ENCODE measurements at places on chromosomes 5 and 9.

- no peak for DNase-seq
These were observed 5.1 kb downstream of the LIFR start for GRCh38 chr5:38551030-38552017.

DNA sequence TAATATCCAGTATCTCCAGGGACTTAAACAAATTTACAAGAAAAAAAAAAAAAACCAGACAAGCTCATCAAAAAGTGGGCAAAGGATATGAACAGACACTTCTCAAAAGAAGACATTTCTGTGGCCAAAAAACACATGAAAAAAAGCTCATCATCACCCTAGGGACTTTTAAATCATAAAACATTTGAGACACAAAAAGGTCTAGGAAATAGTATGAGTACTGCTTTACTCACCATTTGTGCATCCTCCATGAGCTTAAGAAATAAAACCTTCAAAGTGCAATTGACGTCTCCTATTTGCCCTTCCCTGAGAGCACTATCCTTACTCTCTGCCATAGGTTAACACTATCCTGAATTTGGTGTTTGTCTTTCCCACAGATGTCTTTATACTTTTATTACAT lies 193.7 kb upstream of the NREP start:
- DNase-seq, result no peak

DNA sequence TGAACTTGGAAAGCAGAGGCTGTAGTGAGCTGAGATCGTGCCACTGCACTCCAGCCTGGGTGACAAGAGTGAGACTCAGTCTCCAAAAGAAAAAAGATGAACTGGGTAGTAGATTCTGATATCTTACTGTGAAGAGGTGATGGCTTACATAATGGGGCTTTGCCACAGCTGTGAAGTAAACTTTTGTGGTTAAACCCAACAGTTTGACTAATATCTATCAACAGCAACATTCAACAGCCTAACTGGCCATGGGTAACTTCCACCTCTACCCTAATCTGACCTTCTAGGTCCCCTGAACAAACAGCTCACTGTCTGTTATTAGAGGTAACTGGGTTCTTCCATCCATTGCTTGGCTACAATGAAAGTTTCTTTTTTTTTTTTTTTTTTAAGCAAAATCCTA lies 52.1 kb downstream of the TLE1 start:
- DNase-seq, result no peak

GRCh38 chr5:24142341-24142740 lies 502.4 kb downstream of the CDH10 start:
- no peak for DNase-seq

GRCh38 chr5:142248853-142249462 lies 75.9 kb downstream of the SPRY4 start:
- no peak for DNase-seq

DNA sequence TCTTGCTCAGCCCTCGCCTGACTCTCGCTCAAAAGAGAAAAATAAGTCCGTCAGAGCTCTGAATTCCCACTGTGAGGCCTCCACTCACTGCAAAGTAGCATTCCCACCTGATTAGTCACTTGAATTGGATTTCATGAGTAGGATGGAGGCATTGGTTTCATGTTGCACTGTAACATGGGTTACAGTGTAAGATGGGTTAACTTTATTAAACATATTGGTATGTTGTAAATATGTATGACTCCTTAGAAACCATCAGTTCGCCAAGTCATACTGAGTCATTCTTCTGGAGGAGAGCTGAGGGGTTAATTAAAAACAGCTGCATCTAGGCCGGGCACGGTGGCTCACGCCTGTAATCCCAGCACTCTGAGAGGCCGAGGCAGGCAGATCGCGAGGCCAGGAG lies 93.8 kb upstream of the BNC2 start:
- DNase-seq, result no peak

DNA sequence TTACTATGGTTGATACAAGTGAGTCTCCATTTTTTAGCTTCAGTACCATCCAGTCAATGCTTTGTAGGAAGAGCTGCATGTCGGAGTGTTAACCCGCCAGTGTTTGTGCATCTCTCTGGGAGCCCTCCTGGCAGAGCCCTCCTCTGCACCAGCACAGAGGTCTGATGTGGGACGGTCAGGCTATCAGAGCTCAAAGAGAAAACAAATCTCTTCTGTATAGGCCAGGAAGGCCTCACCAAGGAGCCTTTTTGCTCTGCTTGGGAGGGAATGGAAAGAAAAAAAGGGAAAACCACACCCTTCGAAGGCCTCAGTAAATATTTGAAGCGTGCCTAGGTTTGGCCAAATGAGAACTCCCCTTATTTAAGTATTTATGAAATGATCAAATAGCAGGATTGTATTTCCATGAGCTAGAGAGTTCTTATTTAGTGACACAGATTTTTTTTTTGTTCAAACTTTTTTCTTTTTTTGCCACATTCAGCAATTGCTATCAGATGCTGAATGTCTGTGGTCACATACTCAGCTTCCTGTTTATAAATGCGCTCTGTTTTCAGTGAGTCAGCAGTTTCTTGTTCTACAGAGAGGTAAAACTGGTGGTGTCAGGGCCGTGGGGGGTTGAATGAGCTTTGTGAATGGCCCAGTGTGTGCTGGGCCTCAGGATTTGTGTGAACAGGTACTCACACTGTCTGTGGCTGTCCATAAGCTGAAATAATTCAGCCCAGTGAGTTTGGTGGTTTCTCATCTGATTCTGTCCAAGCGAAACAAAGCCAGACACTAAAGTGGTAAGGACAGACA lies 226.6 kb downstream of the SNX18 start:
- DNase-seq, result no peak

- DNase-seq, result no peak
These were observed 500.4 kb upstream of the PAPPA start for GRCh38 chr9:115653171-115653606.

GRCh38 chr5:41772785-41773442 lies 97.3 kb downstream of the OXCT1 start:
- no peak for DNase-seq

GRCh38 chr9:100575006-100575405 lies 2.9 kb upstream of the CAVIN4 start:
- DNase-seq, result no peak

- DNase-seq, result no peak
These were observed 4.5 kb upstream of the CNTLN start for GRCh38 chr9:17130291-17130690.

- DNase-seq, result no peak
These were observed 48.2 kb upstream of the ENTREP1 start for GRCh38 chr9:69276775-69277174.

- DNase-seq, result no peak
These were observed 22.9 kb upstream of the HMGCS1 start for GRCh38 chr5:43336159-43336558.

- DNase-seq, result no peak
These were observed 48.3 kb downstream of the WHRN start for GRCh38 chr9:114456929-114457328.

DNA sequence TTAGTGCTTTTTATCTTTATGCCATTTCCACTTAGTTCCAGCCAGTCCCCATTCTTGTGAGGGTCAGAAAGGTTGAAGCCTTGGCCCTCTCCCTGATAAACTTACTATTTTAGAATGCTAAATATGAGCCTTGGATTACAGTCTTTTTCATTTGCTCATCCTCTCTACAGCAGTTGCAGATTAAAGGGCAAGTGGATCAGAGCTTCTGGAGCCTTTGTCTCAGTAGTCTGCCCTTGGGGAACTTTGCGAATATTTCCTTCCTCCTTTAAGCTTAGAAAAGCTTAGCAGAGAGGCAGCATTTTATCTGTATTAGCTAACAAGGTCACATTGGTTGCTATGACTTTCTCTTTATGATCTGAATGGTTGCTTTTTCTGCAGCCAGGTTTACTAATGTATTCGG lies 11.5 kb downstream of the FSD1L start:
- no peak for DNase-seq

- DNase-seq, result no peak
These were observed 58.5 kb downstream of the MACROH2A1 start for GRCh38 chr5:135340568-135340967.

GRCh38 chr5:6581090-6581489 lies 51.8 kb downstream of the NSUN2 start:
- DNase-seq, result no peak

- DNase-seq, result no peak
These were observed 150.4 kb downstream of the SPOCK1 start for GRCh38 chr5:137348759-137349158.

DNA sequence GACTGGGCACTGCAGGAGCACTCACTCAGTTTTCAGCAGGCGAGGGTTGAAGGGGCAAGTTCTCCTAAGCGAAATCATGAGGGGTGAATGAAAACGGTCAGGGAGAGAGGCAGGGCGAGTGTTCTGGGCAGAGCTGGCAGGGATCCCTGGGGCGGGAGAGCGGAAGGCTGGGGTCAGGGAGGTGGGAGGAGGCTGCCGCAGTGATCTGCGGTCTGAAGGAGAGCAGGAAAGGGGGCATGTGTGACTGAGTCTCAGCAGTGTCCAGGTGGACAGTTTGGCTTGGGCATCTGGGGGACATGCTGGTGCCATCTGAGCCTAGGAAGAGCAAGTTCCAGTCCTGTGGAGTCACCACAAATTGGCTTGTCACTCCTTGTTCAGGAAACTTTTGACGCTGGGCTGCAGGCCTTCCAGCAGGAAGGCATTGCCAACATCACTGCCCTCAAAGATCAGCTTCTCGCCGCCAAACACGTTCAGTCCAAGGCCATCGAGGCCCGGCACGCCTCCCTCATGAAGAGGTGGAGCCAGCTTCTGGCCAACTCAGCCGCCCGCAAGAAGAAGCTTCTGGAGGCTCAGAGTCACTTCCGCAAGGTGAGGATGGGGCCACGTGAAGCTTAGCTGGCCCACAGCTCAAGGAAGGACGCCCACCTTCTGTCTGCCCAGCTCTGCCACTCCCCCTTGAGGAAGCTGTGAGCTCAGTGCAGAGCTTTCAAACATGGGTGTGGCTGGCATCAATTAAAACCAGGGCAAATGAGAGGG lies 31.1 kb downstream of the DYNC2I2 start:
- DNase-seq, result no peak

DNA sequence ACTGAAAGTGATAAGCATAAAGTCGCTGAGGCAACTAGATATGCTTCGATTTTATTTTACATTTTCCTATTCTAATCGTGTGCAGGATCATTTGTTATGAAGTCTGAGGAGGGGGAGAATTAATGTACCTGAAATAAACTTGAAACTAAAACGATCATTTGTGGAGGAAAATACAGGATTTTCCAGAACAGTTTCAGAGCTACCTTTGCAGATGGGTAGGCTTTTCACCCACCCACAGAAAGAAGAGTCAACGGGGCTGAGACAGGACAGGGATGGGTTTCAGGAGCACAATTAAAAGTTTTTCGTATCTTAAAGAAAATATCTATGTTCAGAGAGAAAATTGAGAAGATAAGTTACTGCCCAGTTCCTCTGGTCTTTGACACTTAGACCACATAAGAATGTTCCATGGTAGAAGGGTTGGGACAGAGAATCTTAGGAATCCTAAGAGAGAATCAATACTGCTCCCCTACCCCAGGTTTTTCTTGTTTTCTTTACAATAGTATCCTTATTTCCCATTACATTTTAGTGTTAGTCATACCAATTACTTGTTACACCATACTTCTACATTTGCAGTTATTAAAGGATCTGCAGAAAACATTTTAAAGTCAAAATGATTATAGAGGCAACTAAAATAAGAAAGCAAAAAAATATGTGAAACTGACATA lies 211.4 kb downstream of the DEPDC1B start:
- DNase-seq, result no peak

DNA sequence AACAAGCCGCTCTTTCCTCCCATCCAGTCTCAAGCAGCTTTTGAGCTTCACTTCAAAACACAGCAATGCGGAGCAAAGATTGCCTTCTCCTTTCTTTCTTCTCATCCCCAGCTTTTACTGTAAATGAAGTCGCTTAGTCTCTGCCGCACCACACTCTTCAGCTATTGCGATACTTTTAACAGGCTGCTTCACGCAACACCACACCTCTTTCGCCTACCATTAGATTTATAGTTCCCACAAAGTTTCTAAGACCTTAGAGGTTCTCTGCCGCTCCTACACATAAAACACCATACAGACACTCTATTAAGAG lies 711 bp downstream of the PGGT1B start:
- DNase-seq, result no peak

DNA sequence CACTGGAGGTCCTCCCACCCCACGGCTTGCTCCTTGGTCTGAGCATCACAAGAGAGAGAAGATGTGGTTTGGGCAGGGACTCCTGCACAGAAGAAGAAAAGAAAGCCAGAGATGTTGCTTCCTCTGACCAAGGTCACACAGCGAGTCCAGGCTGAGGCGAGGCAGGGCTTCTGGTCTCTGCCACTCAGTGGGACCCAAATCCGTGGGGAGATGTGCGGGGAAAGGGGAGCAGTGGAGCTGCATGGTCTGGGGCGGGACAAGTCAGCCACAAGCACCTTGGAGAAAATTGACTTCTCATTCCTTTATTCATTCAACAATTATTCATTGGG lies 150.9 kb downstream of the C9orf50 start:
- DNase-seq, result no peak

DNA sequence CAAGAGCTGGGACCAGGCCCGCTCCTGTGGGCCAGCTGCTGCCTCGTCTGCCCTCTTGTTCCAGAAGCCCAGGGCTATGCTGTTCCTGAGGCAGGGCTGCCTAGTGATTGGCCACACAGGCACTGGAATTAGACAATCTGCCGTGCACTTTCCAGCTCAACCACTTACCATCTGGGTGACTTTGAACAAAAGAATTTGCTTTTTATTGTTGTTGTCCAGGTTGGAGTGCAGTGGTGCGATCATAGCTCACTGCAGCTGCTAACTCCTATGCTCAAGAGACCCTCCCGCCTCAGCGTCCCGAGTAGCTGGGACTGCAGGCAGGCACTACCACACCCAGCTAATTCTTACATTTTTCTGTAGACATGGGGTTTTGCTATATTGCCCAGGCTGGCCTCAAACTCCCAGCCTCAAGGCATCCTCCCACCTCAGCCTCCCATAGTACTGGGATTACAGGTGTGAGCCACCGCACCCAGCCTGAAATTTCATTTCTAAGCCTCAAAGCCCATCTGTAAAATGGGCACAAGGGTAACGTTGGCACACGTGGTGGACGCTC lies 1.2 kb upstream of the NEK6 start:
- no peak for DNase-seq

- no peak for DNase-seq
These were observed 58.2 kb downstream of the NACC2 start for GRCh38 chr9:136036848-136037247.

GRCh38 chr5:113776168-113776567 lies 262.7 kb downstream of the YTHDC2 start:
- DNase-seq, result no peak

GRCh38 chr9:95570150-95570549 lies 53.4 kb upstream of the PTCH1 start:
- no peak for DNase-seq

GRCh38 chr5:148858106-148858505 lies 31.7 kb downstream of the ADRB2 start:
- no peak for DNase-seq
